ENCODE measurements at places on chromosomes 3 and 15.

DNA sequence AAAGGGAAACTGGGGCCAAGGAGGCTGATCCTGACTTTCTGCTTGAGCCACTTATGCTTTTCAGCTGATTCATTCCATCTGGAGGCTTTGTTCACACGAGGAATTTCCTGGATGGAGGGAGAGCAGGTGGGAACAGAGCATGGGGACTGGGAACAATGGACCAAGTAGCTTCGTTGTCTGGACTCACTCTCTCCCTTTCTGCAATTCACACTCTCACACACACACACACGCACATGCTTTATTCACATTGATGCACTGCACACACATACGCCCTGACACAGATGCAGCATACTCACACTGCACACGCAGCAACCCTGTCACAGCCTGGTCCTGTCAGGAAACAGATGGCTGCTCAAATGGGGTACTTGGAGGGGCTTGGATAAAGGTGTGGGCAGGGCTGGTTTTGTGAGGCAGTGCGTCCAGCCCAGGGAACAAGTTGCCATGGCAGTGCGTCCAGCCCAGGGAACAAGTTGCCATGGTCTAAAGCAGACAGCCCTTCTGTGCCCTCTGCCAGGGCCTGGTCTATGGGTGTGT lies 19.8 kb upstream of the CHCHD6 start:
- DNase-seq = no peak

GRCh38 chr3:169085827-169086226 lies 577.7 kb downstream of the MECOM start:
- no peak for DNase-seq

- no peak for DNase-seq
These were observed 58.5 kb upstream of the PLXNA1 start for GRCh38 chr3:126924458-126924857.

DNA sequence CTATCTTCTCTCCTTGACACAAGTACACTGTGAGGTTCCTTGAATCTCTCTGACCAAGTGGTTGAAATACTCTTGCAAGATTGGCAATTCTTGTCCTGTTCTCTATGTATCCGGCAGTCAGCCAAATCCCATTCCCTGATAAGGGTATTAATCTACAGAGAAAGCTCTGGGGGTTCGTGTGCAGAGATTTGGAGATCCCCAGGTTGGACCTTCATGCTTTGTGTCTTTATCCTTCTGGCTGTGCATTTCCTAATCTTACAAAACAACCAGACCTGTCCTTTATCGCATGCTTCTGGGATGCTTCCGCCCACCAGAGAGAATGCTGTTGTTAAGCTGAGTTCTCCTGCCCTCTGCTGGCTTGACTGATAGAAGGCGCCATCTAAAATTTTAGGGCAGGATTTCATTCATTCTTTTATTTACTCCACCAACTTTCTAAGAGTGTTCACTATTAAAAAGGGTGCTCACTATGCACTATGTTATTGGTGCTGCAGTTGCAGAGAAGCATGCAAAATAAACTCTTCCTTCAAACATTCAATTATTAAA lies 8.6 kb upstream of the SST start:
- peak; percentile 32 for DNase-seq

DNA sequence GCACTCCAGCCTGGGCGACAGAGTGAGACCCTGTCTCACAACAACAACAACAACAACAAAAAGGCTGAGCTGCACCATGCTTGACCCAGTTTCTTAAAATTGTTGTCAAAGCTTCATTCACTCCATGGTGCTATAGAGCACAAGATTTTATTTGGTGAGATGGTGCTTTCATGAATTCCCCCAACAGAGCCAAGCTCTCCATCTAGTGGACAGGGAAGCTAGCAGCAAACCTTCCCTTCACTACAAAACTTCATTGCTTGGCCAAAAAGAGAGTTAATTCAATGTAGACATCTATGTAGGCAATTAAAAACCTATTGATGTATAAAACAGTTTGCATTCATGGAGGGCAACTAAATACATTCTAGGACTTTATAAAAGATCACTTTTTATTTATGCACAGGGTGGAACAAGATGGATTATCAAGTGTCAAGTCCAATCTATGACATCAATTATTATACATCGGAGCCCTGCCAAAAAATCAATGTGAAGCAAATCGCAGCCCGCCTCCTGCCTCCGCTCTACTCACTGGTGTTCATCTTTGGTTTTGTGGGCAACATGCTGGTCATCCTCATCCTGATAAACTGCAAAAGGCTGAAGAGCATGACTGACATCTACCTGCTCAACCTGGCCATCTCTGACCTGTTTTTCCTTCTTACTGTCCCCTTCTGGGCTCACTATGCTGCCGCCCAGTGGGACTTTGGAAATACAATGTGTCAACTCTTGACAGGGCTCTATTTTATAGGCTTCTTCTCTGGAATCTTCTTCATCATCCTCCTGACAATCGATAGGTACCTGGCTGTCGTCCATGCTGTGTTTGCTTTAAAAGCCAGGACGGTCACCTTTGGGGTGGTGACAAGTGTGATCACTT lies 2.0 kb downstream of the CCR5 start:
- peak; percentile 32 for DNase-seq

DNA sequence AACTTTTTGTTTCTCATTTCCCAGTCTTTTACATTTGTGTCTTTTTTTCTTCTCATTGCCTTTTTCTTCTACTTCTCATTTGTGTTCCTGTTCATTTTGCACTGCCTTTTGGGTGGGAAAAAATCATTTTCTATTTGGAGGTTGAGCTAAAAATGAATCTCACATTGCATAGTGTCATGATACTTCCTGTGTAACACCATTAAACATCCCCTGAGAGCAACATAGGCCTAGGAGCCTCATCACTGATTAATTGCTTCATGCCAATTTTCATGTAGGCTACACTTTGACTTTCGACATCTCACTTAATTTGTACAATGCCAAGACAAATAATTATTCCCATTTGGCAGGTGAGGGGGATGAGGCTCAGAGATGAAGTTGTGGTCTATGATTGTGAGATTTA lies 279.2 kb downstream of the EDEM1 start:
- no peak for DNase-seq

GRCh38 chr3:71690341-71690841 lies 34.8 kb downstream of the EIF4E3 start:
- DNase-seq = no peak

DNA sequence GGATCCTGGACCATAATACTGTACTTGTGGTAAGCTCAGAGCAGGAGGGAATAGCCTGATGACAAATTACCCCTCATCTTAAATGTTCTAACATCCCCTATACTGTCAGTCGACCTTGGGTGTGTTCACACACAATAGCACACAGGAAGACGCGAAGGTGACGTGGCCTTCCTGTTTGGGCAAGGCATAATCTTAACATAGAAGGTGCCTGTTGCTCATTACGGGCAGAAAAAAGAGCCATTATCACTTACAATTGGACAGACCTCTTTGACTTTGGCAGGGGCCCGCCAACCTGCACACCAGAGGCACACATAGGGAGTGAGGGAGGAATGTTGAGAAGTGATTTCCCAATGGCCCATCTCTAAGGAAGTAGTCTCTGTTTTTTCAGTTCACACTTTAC lies 144.2 kb downstream of the ANO10 start:
- no peak for DNase-seq

DNA sequence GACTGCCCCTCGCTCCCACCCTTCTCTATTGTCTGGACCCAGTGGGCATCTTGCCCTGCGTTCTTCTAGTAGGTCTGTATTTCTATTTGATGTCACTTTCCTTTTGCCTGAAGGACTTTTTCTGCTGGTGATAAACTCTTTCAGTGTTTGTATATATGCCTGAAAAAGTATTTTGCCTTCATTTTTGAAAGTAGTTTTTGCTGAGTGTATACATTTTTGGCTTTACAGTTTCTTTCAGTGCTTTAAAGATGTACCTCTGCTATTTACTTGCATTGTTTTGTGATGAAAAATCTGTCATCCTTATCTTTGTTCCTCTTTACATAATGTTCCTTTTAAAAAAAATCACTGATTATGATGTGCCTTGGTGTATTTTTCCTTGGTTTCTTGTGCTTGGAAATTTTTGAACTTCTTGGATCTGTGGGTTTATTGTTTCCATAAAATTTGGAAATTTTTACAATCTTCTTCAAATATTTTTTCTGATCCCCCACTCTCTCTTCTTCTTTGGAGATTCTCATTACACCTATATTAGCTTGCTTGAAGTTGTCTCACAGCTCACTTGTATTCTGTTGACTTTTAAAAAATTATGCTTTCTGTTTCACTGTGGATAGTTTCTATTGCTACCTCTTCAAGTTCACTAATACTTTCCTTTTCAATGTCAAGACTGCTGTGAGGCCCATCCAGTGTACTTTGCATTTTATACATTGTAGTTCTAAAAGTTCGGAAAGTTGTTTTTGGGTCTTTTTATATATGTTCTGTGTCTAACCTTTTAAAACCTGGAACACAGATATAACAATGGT lies 67.8 kb downstream of the RGMA start:
- DNase-seq = no peak

DNA sequence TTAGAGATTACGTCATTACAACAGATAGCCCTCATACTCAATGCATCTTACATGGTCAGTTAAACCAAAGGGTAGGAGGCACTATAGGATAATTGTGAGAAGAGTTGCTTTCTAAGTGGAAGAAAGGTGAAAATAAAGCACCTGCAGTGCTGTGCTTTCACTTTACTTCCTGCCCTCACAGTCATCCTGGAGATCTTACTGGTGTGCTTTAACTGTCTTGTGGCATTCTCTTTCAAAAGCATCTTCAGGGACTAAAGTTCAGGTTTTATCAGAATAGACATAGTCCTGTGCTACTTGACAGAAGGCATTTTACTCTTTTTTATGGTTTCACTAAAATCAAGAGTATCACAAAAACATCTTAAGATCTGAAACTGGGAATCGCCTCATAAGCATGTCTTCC lies 286.6 kb downstream of the ZBTB20 start:
- DNase-seq = no peak

DNA sequence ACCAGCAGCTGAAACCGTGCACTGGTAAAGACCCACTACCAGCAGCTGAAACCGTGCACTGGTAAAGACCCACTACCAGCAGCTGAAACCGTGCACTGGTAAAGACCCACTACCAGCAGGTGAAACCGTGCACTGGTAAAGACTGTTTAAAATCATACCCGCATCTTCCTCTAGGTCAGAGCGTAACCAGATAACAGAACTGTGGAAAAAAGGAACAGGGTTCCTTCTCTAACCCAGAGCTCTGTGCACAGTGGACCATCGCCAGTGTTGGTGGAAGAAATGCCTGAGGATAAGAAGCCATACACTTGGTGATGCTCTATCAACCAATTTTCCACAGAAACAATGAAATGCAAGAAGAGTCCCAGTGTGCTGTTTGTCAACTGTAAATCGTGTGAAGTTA lies 243.4 kb downstream of the NTRK3 start:
- no peak for DNase-seq

GRCh38 chr3:124860599-124860998 lies 26.6 kb downstream of the ITGB5 start:
- DNase-seq = no peak

DNA sequence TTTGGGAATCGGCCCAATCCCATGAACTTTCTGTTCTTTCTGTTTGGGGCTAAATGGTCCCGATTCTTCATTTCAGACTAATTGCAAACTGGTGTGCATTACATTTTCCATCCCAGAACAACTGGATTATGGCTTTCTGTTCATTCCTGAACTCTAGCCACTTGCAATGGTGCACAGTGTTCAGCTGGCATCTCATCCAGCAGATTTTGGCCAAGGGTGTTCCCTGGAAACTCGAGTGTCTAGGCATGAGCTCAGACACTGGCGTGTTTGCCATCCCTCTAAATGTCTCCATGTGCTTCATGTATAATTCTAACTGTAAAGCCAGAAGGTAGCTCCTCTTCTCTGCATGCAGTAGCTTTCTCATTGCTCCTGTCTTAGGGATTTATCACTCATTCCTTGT lies 97.1 kb upstream of the MYZAP start:
- no peak for DNase-seq

- no peak for DNase-seq
These were observed 225.6 kb upstream of the TLE3 start for GRCh38 chr15:70323111-70323851.

- no peak for DNase-seq
These were observed 183.4 kb upstream of the TOPAZ1 start for GRCh38 chr3:44058022-44058867.

GRCh38 chr15:61479613-61480012 lies 250.5 kb upstream of the RORA start:
- no peak for DNase-seq

GRCh38 chr3:64908251-64908685 lies 220.5 kb upstream of the ADAMTS9 start:
- DNase-seq = no peak

DNA sequence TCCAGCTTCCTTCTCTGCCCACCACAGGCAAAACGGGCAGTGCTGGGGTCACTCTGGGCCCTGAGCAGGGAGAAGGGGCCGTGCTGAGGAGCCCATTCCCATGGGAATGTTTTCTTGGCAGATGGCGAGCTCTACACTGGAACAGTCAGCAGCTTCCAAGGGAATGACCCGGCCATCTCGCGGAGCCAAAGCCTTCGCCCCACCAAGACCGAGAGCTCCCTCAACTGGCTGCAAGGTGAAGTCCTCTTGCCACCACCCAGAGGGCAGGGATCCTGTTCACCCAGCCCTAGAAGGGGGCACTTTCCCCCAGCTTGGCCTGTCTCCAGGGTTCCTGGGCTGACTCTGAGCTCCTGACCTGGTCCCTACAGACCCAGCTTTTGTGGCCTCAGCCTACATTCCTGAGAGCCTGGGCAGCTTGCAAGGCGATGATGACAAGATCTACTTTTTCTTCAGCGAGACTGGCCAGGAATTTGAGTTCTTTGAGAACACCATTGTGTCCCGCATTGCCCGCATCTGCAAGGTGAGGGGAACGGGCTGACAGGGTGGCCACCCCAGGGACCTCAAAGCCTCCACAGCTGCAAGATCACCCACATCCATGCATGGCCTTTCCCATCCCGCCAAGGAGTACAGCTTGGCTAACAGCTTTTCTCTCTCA lies 12.4 kb downstream of the CIB1 start:
- DNase-seq = peak; percentile 87

DNA sequence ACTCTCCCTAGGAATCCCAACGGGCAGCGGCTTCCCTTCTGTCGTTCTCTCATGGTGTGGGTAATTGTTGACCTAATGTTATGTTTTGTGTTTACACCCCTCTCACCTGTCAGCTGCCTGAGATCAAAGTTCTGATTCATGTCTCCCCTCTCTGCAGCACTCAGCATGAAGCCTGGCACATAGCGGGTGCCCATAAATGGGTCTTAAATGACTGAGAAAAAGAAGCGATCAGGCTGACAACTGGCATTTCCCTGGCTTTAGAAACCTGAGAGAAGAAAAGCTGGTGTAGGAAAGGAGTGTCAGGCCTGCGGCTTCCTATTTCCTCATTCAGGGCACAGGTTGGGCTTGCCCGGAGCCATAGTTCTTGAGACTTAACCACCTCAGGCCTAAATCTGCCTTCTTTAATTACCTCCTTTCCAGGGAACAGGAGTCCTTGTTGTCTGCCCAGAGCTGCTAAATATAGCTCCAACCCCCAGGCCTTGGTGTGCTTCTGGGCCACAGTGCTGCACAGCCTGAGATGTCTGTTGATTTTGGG lies 31.8 kb downstream of the LPP start:
- DNase-seq = no peak

GRCh38 chr3:110646496-110646895 lies 425.1 kb upstream of the NECTIN3 start:
- no peak for DNase-seq

- peak; percentile 63 for DNase-seq
These were observed 2.9 kb downstream of the GATA2 start for GRCh38 chr3:128489927-128490649.

GRCh38 chr15:58070801-58071418 lies 5.4 kb upstream of the ALDH1A2 start:
- peak; percentile 39 for DNase-seq

- no peak for DNase-seq
These were observed 20.4 kb upstream of the PARL start for GRCh38 chr3:183904833-183905780.

All from HEK293T (cell line).